ENCODE measurements at places on chromosomes 12 and 14.

GRCh38 chr12:113322343-113322742 is 12.6 kb downstream of the SLC8B1 start:
- no peak for DNase-seq

- DNase-seq = no peak
These were observed 270.6 kb downstream of the PAWR start for GRCh38 chr12:79420146-79420618.

GRCh38 chr12:54595471-54595870 is 7.0 kb upstream of the PPP1R1A start:
- no peak for DNase-seq

- DNase-seq = no peak
These were observed 249.1 kb downstream of the DPY19L2 start for GRCh38 chr12:63419154-63419553.

DNA sequence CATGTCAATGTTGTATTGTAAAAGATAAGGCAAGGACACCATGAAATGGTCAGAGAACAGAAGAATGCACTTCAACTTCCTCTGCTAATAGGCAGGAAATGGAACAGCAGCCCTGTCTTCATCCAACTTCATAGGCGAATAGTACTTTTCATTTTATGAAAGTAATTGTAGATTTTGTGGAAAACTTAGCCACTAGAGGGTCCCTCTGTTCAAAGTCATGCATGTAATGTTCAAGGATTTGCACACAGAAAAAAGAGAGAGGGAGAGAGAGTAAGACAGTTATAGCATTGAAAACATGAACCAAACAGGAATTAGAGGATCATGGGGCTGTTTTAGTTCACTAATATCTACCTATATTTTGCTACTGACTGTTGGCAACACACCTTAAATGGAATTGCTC is 172.2 kb downstream of the FLRT2 start:
- DNase-seq = no peak

GRCh38 chr12:10163084-10163483 is 8.8 kb downstream of the OLR1 start:
- DNase-seq = no peak

DNA sequence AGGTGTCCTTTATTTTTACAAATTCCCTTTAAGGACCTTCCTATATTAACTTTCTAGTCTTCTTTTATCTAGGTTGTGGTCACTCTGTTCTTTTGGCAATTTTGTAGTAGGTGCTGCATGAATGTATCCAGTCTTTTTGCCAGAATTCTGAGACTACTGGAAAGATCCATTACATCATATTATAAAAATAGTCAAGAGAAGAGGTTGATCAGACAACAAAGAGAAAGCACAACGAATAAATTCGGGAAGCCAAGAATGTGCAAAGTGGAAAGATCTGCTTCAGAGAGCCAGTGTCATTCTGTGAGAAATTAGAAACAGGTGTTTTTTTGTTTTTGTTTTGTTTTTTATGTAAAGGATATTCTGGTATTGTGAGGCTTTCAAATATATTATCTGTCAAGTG is 15.8 kb upstream of the SLC16A7 start:
- DNase-seq = no peak

- DNase-seq = no peak
These were observed 25.9 kb downstream of the NFKBIA start for GRCh38 chr14:35378425-35379233.

- no peak for DNase-seq
These were observed 45.3 kb downstream of the DGLUCY start for GRCh38 chr14:91159182-91159581.

- no peak for DNase-seq
These were observed 601 bp downstream of the MDGA2 start for GRCh38 chr14:47674543-47675465.

DNA sequence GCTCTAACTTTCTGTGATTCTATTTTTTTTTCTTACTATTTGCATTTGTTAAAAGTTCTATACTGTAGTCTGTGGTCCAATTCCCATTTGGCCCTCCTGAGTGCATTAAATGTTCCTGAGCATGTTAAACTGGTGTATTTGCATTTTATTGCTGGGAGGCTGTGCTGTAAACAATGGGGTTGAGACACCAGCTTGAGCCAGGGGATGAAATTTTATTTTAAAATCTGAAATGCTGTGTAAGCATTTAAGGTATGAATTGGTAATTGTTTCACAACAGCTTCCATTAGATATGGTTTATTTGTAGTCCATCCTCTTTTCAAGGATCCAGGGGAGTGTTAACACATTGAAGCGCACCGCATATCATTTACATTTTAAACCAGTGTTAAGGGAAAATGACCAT is 89.9 kb upstream of the RFX4 start:
- DNase-seq = no peak

- no peak for DNase-seq
These were observed 14.3 kb downstream of the PACS2 start for GRCh38 chr14:105328678-105329390.

- DNase-seq = no peak
These were observed 9.5 kb upstream of the CISTR start for GRCh38 chr12:53761306-53761705.

DNA sequence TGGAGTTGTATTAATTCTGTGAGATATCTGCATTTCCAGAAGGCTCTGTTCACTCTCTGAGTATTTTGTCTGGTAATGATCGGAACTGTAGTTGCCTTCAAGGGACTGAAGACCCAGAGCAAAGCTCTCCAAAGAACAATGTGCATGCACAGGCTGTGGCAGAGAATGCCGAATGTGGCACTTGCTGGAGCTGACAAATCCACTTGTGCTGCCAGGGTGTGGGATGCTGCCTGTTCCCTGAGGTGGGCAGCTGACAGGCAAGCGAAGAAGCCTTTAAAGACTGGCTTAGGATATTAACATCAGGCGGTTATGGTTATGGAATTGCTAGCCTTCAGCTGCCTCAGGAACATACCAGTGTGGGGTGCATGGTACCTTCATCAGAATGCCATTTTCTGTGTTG is 419.9 kb upstream of the ATP2B1 start:
- no peak for DNase-seq

GRCh38 chr14:101027291-101027690 is 123.8 kb upstream of the RTL1 start:
- DNase-seq = no peak

GRCh38 chr14:27242874-27243273 is 645.0 kb upstream of the NOVA1 start:
- no peak for DNase-seq

DNA sequence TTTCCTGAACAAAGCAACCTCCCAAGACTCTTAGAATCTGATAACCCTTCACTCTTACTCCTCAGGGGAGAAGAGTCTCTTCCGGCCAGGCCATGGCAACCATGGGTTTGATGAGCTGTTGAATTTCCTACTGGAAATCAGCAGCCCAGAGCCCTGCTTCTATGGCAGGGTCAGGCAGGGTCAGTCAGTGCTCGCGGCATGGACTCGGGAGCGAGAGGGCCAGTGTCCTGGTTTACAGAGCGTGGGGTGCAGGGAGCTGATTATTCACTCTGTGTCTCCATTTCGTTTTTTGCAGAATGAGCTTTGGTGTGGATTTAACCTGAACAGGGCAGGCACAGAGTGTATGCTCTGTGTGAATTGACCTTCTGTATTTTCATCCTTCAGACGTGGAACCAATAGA is 340.6 kb upstream of the SFSWAP start:
- DNase-seq = no peak

GRCh38 chr14:104687601-104688504 is 1.6 kb upstream of the INF2 start:
- DNase-seq = no peak

DNA sequence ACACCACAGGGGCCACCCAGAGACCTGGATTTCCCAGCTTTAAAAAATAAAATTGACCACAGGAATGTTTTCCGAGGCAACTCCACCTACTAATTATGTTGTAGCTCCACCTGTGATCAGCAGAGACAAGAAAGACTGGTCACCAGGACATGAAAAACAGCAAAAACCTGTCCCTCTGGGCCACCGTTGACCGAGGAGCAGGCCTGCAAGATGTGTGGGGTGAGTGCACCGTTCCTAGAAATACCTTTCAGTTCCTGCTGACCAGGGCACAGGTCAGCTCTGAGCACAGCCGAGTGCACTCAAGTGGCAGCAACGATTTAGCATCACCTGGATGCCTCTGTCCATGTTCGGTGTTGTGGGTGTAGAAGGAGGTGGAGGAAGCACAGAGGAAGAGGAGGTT is 16.9 kb downstream of the FZD10 start:
- DNase-seq = no peak

DNA sequence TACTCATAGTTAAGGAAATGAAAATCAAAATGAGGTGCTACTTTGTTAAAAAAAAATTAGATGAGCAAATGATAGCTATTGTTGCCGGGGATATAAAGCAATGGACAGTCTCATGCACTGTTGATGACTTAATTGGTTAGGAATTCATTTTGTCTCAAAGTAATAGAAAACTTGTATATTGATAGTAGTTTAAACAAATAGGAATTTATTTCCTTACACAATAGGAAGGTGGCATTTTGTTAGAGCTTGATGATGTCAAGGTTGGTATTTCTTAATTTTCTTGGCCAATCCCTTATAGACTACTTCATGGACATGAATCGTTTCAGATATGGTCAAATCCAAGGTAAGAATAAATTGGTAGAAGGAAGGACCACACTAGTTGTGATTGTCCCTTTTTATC is 7.8 kb downstream of the PRPF39 start:
- DNase-seq = no peak

- DNase-seq = no peak
These were observed 51.1 kb downstream of the GTF2A1 start for GRCh38 chr14:81169711-81170103.

- no peak for DNase-seq
These were observed 86.0 kb downstream of the AACS start for GRCh38 chr12:125151284-125151683.

DNA sequence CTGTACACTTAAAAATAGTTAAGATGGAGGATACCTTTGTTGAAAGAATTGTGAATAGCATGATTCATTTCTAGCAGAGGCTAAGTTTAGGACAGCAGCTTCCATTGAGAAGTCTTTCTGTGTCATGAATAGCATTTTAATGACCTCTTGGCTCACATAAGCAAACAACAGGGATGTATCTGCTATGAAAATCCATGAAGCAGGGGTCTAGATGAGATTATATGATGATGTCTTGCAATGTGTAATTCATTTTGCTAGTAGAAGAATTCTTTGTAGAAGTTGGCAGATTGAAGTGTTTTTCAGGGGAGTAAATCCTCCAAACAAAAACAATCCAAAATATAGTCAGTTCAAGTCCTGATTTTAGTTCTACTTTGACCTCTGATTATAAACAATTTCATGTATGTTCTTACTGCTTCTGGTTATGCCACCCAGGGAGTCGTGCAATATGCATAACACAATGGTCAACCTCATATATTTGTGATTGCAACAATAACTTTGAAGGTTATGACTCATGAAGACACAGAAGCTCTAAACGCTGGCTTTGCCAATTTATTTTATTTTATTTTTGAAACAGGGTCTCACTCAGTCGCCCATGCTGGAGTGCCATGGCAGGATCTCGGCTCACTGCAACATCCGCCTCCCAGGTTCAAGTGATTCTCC is 6.9 kb upstream of the RD3L start:
- DNase-seq = no peak

DNA sequence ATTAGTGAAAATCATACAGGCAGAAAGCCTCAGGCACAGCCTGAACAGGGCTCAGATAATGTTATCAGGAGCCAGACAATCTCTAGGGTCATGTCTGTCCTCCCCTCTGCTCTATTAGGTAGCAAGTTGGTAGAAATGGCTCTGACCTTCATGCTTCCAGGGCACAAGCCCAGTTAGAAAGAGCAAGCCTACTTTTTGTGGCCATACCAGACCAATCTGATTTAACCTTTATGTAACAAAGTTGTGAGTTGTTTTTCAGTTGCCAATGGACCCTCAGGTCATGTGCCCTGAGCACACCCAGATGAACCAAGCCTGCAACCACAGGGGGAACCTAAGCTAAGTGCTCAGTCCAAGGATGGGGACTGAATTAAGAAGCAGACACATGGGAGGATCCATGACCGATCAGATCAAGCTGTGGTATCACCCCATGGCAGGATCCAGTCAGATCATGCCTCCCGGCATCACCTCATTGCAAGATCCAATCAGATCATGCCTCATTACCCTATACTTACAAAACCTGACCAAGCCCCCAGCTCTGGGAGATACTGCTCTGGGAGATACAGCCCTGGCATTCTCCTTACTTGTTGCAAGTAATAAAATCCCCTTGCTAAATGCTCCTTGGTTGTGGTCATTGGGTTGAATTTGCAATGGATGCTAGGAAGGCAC is 18.8 kb upstream of the HIGD1C start:
- DNase-seq = no peak

DNA sequence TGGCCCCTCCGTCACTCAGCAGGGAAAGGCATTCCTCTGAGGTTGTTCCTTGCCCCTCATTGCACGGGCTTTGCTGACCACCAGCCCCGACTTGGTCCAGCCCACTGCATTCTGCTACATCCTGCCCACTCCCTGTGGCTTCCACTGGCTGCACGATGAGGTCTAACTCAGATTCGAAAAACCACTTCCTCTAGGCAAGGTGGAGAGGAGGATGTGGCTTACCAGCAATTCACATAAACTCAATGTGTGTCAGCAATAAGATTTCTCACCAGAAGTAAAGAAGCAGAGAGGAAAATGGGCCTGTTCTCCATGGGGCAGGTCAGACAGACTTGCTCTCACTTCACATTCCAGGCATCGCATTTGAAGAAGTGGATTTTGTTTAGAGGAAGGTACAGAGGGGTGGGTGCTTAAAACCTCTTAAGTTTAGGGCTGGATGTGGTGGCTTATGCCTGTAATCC is 14.7 kb downstream of the GPR68 start:
- DNase-seq = peak; percentile 39

- DNase-seq = no peak
These were observed 253.5 kb downstream of the GLT1D1 start for GRCh38 chr12:129106772-129107171.

GRCh38 chr12:100591979-100592378 is 18.5 kb downstream of the GAS2L3 start:
- DNase-seq = no peak

DNA sequence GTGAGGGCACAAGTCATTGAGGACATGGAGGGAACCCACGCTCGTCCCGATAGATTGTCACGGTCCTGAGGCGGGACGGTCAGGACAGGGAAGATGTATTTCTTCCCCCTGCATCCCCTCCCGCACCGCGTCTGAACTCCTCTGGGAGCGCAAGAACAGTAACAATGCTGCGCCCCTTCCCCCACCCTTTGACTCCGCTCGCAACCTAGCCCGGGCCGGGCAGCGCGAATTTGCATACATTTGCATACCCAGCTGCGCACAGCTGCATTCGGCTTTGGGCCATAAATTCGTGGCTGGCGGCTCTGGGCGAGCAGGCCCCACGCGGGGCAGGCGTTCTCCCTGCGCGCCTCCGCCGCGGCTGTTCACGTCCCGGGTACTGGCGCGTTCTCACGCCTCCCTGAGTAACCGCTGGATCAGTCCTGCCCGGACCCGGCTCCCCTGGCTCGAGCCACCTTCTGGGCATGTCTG is 29.0 kb upstream of the SMUG1 start:
- DNase-seq = no peak

All from stimulated activated CD4-positive, alpha-beta T cell treated with anti-CD3 and anti-CD28 coated beads, Interleukin-4, amount 100 ng/mL, for 48 hours (primary cell).